ENCODE measurements at places on chromosomes 1 and 21.
A peak's percentile ranks its signal among the peaks of the same experiment; 100 is the strongest.

DNA sequence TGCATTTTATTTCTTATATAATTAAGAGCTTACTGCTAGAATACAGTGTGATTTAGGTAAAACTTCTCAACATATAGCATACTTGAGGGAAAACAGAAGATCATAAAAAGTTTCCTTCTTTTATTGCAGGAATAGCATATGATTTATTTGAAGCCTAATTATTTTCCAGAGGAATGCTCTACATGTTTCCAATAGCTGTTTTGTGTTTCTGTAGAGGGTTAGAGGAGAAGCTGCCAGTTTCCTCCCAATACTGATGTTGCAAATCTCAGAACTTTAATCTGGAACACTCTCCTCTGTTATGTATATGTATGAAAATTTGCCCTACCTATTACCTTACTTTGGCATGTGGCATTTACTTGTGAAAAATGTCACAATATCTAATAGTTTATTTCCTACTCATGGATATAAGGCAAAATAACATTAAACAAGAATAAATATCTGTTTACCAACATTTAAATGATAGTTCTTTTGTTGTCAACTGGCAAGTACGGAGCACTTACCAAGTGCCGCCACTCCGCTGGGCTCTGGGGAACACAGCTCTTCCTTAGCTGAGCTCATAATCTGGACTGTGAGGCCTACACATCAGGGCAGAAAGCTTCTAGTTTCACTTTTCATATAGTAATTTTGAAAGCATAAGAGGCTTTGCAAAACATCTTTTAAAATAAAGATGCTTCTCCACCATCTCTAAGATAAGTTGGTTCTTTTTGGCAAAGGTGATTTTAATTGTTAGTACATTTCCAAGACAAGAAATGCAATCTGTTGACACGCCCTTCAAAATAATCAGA, 239.8 kb upstream of the C1orf105 start:
- peak; percentile 14 for DNase-seq

- no peak for DNase-seq
Observed at GRCh38 chr1:240149484-240150094, 57.9 kb downstream of the FMN2 start.

- no peak for DNase-seq
Observed at GRCh38 chr1:147717706-147718097, 42.7 kb downstream of the GJA5 start.

GRCh38 chr1:175933801-175934200, 190.4 kb upstream of the TNR start:
- no peak for DNase-seq

GRCh38 chr1:246157516-246157915, 349.6 kb downstream of the SMYD3 start:
- DNase-seq: no peak

DNA sequence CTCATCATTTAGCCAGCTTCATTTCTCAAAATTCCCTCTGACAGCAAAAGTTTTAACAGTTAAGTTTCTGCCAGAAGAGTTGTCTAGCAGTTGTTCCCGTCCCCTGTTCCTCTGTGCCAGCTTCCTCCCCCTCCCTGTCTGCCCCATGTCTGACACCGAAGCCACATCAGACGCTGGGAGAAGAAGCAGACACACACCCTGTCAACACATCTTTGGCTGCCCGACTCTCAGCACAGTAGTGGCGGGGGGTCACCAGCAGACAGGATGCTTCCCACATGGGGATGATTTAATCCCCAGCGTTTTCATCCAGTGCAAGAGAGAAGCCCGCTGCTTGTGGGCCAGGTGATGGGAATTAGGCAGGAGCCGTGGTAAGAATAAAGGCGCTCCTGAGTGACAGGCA, 379.4 kb upstream of the RUNX1 start:
- DNase-seq: peak; percentile 20

DNA sequence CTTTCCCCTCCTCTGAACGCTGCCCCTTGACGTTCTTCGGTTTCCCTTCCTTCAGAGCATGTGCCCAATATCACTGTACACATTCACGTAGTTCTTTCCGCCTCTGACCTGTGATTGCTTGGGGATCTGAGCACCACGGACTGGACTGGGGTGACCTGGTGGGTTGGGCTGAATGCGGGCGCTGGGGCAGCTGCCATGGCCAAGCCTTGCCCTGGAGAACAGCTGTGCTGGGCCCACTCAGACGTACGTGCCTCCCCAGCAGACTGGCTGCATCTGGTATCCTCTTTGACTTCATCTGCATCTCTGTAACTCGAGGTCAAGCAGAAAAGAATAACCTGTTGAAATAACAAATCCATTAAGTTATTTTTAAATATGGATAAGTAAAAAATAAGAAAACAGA, 35.1 kb upstream of the DISC1 start:
- no peak for DNase-seq

- DNase-seq: no peak
Observed at GRCh38 chr1:108079440-108080025, 114.6 kb upstream of the VAV3 start.

DNA sequence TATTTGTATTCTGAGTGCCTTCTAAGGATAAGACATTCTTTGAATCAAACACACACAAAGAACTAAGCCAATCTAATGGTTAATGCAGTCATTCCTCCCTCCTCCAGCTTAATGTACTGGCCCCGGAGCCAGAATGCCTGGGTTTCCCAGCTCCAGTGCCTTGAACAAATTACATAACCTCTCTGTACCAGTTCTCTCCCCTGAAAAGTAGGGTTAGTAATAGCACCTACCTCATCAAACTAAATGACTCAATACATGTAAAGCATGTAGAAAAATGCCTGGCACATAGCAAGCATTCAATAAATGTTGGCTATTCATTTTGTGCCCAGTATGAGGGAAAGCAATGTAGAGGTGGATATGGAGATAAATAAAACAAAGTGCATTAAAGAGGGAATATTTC, 14.0 kb downstream of the C1orf52 start:
- DNase-seq: no peak

DNA sequence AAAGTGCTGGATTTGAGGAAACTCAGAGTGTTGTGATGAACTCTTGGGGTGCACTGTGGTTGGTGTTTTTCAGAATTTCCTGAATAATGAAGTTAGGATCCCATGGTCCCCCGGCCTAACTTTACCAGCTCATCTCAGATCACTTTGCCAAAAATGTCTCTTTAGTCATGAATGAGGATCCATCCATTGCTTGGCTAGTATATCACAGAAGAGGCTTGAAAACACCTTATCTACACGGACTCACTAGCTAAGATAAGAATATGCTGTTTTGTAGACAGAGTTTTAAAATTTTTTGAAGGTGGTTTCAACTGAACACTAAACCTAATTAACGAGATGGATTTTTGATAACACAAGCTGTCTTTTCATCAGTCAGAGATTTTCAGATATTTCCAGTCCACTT, 53.8 kb downstream of the IVNS1ABP start:
- no peak for DNase-seq

DNA sequence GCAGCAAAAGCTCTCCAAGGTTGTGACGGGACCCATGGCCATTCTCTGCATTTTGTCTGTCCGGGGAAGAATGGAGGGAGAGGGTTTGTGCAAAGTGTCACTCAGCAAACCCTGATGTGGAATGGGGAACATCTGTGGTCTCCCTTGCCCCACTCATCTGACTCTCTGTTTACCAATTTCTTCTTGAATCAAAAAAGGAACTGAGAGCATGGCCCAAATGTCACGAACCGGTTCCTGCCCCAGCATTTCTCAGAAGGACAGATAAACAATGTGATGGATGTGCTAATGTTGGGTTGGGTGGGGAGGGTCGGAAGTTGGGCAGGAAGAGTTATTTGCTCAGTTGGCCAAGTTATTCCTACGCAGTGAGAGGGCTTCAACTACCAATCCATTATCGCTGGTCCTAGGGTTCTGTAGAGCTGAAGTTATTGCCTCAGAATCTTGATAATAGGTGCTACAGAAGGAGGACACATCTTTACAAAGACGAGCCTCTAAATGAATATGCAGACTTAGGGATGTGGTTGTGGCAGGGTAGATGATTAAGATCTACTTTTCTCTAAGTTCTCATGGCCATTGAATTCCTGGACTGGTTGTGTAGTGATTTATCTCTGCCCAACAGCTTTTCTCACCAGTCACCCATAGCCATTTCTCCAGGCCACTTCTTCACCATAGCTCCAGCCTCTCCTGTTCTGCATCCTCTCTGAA, 9.6 kb upstream of the DUSP12 start:
- no peak for DNase-seq

GRCh38 chr1:19083081-19083480, 126.6 kb upstream of the IFFO2 start:
- DNase-seq: no peak

DNA sequence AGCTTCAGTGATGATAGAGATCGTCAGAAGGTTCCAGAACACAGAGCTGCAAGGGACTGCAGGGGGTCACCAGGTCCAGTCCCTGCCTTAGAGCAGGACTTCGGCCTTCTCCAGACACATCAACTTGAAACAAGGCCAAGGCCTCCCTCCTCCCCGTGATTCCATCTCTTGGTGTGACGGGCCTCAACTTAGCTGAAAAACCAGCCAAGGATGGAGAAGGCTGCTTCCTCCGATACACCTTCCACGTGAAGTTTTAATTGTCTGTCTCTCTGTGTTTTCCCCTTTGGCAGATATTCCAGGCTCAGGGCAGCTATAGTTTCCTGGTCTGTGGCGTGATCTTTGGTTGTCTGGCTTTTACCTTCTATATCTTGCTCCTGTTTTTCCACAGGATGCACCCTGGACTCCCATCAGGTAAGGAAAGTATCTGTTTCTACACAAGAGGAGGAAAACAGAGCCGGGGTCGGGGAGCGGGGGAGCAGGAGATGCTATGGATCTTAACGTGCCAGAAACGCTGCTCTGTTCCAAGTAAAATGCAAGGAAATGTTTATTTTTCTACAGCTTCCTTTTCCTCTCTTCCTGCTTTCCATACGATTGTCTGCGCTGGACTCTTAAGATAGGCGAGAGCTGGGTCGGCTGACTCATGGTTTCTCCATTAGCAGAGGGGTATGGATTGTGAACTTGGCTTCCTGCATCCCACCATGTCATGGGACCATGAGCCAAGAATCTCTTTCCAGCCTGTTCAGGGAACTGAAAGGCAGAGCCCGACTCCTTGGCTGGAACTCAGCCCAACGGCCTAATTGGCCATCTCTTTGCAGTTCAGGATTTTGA, 32.8 kb downstream of the ELK4 start:
- no peak for DNase-seq
